ENCODE measurements at places on chromosomes 11 and 22.

DNA sequence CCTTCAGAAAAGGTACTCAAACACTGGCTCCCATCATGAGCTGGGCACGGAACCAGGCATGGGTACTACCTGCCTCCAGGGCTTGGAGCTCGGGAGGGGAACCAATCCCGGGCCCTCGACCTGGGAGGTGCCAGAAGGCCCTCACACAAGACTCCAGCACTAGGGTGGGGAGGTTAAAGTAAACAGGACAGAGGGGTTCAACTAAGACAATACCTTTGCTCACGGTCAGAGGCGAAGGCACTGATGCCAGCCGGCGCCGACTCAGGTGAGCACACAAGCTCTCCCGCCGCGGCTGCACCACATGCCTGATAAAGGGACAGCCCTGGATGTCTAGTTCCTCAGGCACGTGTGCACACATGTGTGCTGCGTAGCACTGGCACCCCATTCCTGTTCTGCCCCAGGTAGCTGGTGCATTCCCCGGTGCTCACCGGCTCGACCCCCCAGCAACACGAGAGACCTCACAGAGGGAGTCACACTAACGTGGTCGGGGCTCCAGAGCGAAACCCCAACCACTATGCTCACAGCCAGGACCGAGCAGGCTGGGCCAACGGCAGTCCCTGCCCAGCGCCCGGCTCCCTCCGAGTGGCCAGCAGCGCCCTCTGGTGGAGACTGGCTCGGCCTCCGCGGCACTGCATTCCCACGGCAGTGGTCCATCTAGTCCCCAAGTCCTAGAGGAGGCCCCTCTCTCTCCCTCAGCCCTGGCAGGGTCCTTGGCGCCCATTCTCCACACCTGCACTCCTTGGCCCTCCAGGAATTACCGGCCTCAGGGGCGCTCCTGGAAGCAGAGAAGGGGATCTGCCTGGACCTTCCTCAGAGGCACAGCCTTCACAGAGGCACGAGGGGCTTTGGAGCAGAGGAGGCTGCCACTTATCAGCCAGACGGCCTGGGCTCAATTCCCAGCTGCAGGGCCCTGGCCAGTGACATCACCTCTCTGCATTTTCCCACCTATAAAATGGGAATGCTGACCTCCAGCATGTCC, 28.8 kb upstream of the MOB2 start:
- peak; percentile 83 for DNase-seq

GRCh38 chr11:117546431-117547194, 219.0 kb downstream of the CEP164 start:
- DNase-seq = no peak

GRCh38 chr11:30426781-30427180, 103.9 kb downstream of the ARL14EP start:
- DNase-seq = no peak

GRCh38 chr11:18280438-18281045, 14.5 kb downstream of the SAA1 start:
- DNase-seq = no peak

DNA sequence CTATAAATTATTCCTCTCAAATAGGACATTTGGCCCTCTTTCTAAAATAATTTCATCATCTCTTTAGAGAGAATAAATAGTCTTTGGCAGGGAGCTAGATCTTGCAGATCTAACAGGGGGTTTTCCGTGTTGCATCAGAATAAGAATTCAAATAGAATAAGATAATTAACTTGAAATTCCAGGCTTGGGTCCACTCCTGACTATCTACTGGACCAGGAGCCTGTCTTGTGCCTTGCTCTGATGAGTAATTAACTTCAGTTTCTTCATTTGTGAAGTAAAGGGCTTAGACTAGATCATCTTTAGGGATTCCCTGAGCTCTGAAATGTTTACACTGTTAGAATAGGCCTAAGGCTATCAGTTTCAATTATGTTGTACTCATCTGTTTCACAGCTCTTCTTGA, 23.5 kb upstream of the TMEM123 start:
- no peak for DNase-seq

GRCh38 chr22:31272522-31273446, 19.5 kb downstream of the PIK3IP1 start:
- peak; percentile 54 for DNase-seq

DNA sequence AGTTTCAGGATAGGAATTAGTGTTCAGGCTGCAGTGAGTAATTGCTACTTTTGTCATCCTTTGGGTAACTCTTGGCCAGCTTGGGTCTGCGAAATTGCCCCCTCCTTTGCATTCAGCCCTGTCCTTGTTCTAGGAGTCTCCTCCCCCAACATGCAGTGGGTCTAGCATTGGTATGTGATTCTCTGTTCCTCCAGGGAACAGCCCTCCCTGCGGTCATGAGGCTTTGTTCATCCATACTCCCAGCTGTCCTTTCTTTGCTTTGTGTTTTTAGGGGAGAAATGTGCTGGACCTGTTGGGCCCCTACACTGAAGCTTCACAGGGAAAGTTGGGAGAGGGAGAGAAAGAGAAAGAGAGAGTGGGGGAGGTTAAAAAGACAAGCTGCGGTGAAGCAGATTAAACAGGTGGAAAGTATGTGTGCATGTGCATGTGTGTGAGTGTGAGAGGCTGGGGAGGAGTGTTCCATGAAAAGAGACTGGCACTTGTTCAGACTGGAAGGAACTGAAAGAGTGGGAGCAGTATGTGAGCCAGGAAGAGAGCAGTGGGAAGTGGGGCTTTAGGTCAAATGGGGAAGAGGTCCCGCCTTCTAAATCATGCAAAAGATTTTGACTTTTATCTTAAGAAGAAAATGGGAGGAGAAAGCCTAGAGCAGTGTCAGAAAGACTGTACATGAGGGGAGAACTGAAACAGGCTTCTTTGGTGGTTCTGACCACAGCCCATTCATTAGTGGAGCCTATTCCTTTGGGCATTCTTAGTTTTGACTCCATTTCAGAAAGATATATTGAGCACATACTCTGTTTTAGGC, 17.9 kb upstream of the SESN3 start:
- DNase-seq = no peak

GRCh38 chr11:46229230-46229629, 48.2 kb upstream of the CREB3L1 start:
- no peak for DNase-seq

DNA sequence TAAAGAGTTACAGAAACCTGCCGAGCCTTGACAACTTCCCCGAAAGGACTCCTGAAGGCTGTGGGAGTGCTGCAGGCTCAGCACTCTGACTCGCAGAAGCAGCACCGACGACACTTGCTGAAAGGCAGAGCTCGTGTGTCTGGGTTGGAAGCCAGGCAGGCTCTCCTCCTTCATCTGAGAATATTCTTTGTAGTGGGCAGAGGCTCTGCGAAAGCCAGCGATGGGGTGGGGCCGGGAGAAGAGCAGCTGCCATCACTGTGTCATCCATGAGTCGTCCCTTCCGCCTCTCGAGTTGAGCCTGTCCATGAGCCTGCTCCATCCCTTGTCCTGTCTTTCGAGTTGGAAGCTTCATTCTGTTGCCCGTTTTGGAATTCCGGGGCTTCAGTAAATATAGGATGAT, 11.9 kb downstream of the GLB1L2 start:
- DNase-seq = no peak

GRCh38 chr11:106379712-106380111, 302.2 kb downstream of the AASDHPPT start:
- DNase-seq = no peak

DNA sequence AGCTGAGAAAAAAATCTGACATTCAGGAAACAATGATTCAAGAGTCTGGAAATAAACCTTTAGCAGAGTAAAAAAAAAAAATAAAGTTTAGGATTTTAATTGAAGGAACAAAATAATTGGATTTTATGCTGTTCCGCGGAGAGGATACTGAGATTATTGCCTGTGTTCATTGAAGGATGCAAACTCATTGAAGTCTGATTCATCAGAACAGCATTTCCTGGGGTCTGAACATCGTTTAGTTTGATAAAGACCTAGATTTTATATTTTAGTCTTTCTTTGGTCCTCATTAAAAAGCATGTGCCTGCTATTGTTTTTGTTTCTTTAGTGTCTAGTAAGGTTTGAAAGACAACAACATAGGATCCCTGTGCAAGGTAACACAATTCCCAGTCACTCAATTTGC, 4.5 kb downstream of the TLCD5 start:
- DNase-seq = no peak

- no peak for DNase-seq
Observed at GRCh38 chr11:1845095-1845429, 6.3 kb downstream of the TNNI2 start.

DNA sequence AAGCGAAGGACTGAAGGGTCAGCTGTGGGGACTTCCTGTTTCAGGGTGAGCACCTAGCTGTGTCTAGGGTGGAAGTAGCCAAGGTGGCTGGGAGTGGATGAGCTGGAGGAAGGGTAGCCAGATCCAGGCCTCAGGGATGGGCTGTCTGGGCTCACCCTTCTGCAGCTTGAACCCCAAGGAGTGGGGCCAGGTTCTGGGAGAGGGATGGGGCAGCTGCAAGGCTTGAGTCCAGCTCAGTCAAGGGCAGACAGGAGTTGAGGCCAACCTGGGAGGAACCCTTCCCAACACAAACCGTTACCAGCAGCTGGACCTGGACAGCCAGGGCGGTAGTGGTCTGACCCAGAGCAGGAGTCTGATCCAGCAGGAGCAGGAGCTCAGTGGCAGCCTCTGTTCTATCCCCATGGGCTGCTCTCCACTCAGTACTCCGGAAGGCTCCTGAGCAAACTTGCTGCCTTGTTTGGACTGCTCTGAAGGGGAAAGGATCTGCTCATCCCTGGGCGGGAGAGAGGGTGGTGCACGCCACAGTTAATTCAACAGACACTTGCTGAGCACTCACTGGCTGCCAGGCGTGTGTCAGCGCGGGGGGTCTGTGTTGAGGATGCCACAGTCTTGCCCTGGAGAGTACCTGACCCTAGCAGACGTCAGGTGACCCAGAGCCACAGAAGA, 53.8 kb upstream of the THY1 start:
- no peak for DNase-seq

DNA sequence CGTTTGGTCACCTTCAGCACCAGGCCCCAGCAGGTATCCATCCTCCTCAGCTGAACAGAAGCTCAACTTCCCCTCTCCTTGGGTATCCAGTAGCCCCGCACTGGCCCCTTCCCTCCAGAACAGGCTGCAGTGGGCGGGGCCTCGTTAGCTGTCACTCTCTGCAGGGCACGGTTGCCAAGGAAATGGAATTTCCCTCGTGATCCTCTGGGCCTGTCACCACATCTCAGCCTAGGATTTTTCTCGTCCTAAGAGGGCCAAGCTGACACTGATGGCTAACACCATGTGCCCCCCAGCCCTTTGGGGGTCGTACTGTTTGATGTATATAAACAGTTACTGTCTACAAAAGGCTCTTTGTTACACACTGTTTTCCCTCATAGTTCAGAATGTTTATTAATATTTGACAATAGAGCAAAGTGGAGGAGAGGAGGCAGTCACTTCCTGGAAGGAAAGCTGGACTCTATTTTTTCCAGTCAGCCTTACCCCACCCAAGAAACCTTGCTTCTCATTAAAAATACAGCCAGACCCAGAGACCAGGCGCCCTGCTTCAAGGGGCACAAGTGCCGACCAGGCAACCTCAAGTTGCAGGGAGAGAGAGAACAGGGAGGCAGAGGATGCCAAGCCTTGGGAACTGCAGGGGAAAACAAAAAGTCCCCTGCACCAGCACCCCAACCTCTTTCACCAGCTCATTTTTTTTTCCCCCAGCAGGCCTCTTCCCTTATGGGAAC, 44.5 kb downstream of the FEZ1 start:
- DNase-seq = no peak

GRCh38 chr11:9651899-9652748, 11.8 kb upstream of the SWAP70 start:
- no peak for DNase-seq

- DNase-seq = peak; percentile 70
Observed at GRCh38 chr11:118342503-118343161, at the start of gene CD3D. Gene CD3D, minus strand, starts transcription at chr11:118342705. Its CDS starts 98 bp downstream, at chr11:118342607.

GRCh38 chr11:24421766-24422165, 75.1 kb upstream of the LUZP2 start:
- no peak for DNase-seq

- DNase-seq = peak; percentile 66
Observed at GRCh38 chr22:41910050-41911000, 4.5 kb downstream of the SHISA8 start.

DNA sequence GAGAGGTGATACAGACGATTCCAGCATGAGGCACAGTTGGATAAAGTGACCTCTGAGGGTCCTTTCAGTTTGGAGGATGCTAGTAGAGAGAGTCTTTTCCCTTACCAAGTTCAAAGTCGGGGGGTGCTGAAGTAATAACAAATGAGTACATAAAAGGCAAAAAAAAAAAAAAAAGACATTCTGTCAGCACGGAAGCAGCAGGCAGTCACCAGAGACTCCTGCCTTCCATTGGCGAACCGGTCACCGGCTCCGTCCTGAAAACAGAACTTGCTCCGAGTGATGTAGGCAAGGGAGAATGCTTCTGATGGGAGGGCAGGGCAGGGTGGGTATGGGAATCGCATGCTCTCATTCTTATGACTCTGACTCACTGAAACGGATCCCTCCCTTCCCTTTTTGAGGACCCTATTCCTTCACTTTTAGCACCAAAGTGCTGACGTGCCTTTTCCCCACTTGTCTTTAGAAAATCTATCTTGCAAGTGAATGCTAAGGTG, 65.9 kb downstream of the PRR5L start:
- DNase-seq = no peak

DNA sequence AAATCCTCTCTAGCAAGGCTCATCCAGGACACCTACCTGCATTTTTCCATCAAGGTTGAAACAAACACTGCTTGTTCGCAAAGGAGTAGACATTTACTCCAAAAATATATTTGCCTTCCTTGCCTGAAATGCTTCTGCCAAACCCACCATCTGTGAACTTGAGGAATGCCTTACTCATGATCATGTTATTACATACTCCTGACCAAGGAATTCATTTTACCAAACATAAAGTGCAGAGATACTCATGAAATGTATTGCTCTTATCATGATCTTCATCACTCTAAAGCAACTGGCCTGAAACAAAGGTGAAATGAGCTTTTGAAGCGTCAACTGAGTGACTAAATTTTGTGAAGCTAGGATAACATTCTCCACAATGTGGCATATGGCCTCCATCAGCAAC, 243.1 kb upstream of the CCDC179 start:
- no peak for DNase-seq

DNA sequence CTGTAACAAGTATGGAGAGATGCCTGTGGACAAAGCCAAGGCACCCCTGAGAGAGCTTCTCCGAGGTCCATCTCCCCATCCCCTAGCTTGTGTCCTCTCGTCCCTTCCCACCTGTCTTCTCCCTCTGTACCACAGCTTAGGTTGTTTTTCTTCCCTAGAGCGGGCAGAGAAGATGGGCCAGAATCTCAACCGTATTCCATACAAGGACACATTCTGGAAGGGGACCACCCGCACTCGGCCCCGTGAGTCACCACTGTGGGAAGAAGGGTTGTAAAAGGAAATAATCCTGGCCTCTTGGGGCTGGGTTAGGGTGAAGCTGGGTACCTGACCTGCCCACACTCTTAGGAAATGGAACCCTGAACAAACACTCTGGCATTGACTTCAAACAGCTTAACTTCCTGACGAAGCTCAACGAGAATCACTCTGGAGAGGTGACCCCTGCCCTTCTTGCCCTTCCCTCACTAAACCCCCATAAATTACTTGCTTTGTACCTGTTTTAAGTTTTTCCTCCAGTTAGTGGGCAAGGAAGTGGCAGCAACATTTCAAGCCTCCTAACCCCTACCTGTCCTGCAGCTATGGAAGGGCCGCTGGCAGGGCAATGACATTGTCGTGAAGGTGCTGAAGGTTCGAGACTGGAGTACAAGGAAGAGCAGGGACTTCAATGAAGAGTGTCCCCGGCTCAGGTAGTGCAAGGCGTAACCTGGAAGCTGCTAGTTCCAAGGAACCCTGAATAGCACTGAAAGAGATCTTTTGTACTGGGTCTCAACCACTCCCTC, 3.1 kb downstream of the TAF10 start:
- DNase-seq = no peak
